Posterior cingulate gyrus (tissue), 11 donors: ENCODE measurements at places on chromosomes 12 and 14.
A peak's percentile ranks its signal among the peaks of the same experiment; 100 is the strongest.

DNA sequence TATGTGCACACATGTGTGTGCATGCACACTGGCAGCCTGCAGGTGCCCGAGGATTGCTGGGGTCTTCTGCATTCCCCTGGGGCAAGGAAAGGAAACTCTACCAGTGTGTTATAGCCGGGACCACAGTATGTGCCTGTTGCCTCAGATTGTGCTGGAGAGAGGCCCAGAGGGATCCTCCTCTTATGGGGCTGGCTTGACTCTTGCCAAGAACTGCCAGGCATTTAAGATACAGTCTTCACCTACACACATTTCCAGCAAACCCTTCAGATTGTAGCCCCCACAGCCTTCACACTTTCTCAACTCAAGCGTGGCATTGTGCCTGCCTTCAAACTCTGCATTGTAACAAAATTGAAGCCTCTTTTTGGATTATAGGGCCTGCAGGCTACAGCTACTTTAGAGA is 176.7 kb upstream of the DYRK2 start:
- peak; percentile 90 for DNase-seq

- DNase-seq = no peak
These were observed 68.9 kb upstream of the YARS2 start for GRCh38 chr12:32824596-32824995.

DNA sequence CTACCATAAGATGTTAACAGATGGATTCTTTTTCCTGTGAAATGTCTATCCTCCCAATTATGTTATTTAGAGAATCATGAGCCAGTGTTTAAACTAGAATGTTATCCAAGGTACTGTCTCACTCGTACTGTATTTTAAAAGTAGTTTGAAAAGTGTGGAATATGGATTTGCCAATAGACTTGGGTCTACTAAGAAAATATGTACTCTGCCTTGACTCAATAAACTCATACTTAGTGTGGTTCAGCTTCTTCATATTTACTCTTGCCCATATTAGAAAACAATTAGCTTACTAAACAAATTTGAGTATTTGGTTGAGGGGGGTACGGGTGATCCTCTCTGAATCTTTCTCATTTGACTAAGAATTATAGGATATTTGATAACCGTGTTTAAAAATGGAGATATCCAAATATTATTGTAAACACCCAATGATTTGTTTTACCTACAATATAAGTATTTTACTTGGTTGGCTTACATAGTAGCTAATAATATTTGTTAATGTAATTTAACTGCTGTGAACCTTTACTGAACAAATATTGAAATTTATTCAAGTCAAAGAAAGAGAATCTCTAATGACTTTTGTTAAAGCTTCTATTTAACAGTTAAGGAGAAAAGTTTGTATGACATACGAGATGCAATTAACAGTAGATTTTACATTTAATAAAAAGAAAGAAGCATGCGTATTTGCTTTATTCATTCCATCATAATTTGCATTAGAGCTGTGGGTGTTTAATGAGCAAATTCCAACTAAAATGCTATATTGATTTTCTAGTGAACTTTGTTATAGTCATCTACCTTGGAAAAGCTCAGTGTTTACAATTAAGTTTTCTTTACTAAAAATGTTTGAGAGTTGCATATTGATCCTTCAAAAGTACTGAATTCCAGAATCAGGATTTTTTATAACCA is 81.2 kb downstream of the MIPOL1 start:
- DNase-seq = no peak

GRCh38 chr12:82019533-82019932 is 260.4 kb upstream of the PPFIA2 start:
- DNase-seq = no peak

- peak; percentile 51 for DNase-seq
These were observed 567 bp downstream of the FUT8 start for GRCh38 chr14:65412856-65413738.

DNA sequence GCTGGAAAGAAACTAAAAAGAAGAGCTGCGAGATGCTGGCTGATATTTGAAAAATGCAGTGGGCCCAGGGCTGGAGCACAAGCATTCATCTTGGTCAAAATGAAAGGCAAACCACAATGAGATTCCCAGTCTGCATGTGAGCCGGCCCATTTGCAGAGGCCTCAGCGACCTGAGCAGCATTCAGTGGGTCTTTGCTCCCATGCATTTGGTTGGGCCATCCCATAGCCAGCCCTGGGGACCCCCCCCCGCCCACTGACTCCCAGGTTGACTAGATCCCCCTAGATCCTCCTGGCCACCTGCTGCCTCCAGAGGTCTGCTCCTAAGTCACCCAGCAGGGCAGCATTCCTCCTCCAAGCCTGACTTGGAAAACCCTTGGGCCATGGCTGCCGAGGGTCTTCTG is 59.8 kb downstream of the PRMT8 start:
- DNase-seq = no peak

DNA sequence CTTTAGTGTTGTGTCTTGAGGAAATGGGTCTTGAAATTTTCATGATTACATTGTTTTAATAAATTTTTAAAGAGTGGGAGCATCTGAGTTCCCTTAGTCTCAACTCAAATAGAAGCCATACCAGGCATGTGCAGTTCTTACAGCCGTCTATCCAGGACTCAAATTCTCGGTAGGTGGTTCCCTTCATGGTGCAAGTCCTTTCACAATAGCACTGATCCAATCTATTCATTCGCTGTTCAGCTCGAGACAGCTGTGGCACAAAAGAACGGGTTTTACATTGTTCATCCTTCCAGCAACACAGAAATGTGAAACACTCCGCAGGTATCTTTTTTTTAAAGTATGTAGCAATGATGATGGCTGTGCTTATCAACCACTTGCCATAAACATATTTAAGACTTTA is 100.2 kb downstream of the NELL2 start:
- DNase-seq = no peak

DNA sequence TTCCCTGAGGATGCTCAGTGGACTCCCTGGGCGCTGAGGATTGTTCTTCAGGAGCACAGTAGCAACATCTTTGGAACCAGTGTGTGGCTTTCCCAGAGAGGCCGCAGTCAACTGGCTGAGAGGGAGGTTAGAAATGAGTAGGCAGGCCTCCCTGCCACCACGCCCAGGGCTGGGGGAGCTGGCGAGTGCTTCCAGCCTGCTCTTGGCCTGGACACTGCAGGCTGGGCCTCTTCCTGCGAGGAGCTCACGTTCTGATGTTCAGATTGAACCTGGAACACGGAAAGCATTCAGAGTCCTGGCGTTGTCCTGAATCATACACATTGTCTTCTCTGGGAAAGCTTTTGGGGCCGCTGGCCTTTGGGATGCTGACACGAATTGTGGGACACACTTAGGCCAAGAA is 15.6 kb downstream of the TSPAN9 start:
- DNase-seq = peak; percentile 71

GRCh38 chr14:55572578-55572977 is 7.4 kb upstream of the KTN1 start:
- DNase-seq = no peak

GRCh38 chr14:60655119-60655897 is 6.0 kb upstream of the SIX1 start:
- DNase-seq = no peak

DNA sequence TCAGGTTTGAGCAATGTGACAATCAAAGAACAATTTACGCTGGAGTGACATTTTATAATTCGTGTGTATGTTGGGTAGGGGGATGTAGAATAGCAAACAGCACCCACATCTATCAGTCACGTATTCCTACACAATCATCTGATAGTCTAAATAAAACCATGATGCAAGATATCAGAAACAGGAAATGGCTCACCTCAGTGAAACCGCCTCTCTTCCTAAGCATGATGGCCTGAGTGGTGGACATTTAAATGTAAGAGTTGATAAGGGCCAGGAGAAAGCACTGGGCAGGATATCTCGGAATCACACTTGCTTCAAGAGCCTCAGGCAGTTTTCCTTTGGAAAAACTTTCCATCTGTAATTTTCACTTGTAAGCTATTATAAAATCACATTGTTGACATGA is 128.2 kb downstream of the GRIP1 start:
- DNase-seq = no peak

GRCh38 chr12:31519511-31519910 is 71.4 kb downstream of the DENND5B start:
- DNase-seq = no peak

GRCh38 chr14:34029921-34030334 is 79.1 kb upstream of the EGLN3 start:
- DNase-seq = no peak

DNA sequence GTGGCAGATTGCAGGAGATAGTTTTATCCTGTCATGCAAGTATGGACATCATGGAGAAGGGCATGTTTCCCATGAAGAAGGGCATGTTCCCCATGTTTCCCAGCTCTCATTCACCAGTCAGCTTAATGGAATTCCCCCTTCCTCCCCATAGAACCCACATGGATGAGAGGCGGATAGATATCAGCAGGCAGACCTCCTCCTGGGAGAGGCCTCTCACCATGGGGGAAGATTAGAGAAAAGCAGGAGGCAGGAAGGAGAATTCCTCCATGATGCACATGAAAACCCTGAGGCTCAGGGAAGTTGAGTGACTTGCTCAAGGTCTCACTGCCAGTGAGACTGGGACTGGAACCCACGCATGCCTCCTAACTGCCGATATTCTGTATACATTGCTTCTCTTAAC is 92.9 kb upstream of the FOXN3 start:
- DNase-seq = no peak

GRCh38 chr12:65603438-65604351 is 220.6 kb upstream of the HMGA2 start:
- DNase-seq = no peak

DNA sequence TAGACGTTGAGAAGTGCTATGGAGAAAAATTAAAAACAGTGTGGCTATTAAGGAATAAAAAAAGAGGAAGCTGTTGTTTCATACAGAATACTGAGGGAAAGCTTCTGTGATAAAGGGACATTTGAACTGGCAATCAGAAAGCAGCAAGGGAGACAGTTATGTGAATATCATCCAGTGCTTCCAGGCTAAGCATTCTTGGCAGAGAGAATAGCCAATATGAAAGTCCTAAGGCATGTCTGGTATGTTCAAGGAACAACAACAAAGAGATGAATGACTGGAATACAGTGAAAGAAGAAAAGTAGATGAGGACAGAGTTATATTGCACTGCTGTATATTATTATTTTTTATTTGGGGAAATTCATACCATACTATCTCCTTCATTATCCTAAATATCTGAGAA is 23.9 kb downstream of the SCAF11 start:
- DNase-seq = no peak

GRCh38 chr12:128551266-128551665 is 272.5 kb downstream of the SLC15A4 start:
- no peak for DNase-seq

GRCh38 chr12:102061096-102061559 is 663 bp downstream of the WASHC3 start:
- DNase-seq = no peak

DNA sequence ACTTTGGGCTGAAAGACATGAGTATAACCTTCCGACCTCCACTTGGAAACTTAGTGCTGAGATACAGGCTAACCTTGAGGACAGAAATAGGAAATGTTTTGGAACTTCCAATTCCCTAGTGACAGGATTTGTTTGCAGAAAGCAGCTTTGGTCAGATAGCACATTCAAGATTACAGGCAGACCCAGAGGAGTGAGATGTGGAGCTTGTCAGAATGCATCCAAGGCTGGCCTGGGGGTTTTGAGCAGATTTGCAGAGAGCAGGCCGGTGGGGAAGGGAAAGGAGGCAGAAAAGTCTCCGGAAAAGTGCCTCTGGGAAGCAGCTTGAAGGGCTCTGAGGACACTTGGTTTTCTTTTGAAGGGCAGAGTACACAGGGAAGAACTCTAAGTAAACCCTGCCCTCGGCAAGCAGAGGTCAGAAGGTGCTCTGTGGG is 180.3 kb downstream of the ETV6 start:
- DNase-seq = no peak

GRCh38 chr14:68687746-68688145 is 105.1 kb downstream of the ZFP36L1 start:
- DNase-seq = no peak

DNA sequence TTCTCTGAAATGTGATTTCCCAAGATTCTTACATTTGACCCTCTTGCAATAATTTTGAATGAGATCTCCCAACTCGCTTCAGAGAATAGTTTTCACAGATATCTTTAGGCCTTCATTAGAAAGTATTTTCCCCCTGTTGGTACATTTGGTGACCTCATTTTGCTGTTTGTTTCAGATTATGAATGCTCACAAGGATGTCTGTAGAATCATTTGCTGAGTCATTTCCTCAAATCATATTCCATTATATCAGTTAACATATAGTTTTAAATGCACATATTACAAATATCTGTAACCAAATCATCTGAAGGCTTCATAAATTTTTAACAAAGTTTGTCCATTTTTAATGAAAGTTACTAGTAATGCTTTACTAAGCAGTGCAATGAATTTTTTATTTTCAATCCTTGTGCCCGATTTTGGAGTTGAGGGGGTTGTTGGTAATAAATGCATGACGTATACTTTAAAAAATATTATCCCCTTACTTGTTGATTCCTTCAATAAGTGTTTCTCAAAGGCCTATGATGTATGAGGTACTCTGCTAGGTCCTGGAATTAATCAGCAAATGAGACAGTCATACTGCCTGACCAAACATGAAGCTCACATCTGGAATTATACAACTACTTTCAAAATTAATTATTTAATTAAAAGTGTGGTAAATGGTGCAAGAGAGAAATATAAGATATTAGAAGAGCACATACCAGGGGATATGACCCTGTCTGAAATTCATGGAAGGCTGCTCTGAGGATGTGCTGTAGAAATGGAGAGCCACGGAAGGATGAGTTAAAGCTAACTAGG is 126.9 kb upstream of the RAP1B start:
- DNase-seq = no peak

GRCh38 chr14:50045039-50045711 is 71.2 kb downstream of the VCPKMT start:
- DNase-seq = no peak

DNA sequence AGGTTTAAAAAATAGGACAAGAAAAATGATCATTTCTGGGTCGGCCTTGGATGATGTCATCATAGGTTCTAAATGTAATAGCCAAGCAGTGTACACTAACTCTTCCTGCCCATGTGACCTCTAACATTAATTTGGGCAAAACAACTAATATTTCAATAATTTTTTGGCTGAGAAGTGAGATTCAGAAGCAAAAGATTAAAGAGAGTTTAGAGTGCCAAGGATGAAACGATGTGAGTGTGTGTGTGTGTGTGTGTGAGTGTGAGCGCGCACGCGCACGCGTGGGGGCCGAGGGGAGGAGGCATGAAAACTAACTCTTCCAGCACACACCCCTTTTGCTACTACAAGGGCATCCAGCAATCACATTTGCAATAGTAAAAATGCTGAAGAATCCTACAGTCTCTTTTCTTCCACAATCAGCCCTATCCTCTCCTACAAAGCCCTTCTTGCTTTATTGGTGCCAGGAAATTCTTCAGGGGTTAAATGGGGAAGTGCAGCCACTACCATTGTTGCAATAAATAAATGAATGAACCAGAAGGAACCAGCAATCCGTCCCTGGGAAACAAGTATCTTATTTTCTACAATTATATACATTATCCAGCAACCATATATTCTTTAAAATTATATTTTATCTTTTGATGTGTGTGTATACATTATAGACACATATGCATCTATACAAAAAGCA is 52.9 kb downstream of the PEBP1 start:
- peak; percentile 47 for DNase-seq

GRCh38 chr12:29204521-29204920 is 55.4 kb downstream of the FAR2 start:
- DNase-seq = no peak

GRCh38 chr12:124677552-124678356 is 110.3 kb upstream of the NCOR2 start:
- DNase-seq = no peak
